ENCODE measurements at places on chromosomes 1 and 21. TPM values are rescaled to one million over a fixed set of nuclear protein-coding genes. Genes with fewer than 3 reads are reported as not detected.

- DNase-seq, result no peak
- H3K36me3 ChIP-seq, result no peaks in the 10 kb centered on the region
- H3K4me1 ChIP-seq, result no peaks in the 10 kb centered on the region
- H3K4me3 ChIP-seq, result no peak overlapping the region
- H3K27me3 ChIP-seq, result no peaks in the 10 kb centered on the region
Measured at GRCh38 chr21:36040389-36040788, 19.9 kb downstream of the SETD4 start.

- no peak overlapping the region for H3K4me3 ChIP-seq
- no peaks in the 10 kb centered on the region for H3K4me1 ChIP-seq
- DNase-seq, result no peak
- no peak overlapping the region for H3K27ac ChIP-seq
- no peaks in the 10 kb centered on the region for H3K36me3 ChIP-seq
Measured at GRCh38 chr1:220189750-220190347, 82.4 kb downstream of the RAB3GAP2 start.

- no peak overlapping the region for H3K4me3 ChIP-seq
- H3K27ac ChIP-seq, result no peak overlapping the region
- no peaks in the 10 kb centered on the region for H3K4me1 ChIP-seq
- no peaks in the 10 kb centered on the region for H3K36me3 ChIP-seq
- H3K27me3 ChIP-seq, result no peaks in the 10 kb centered on the region
Measured at GRCh38 chr21:41715649-41716281, 51.1 kb downstream of the RIPK4 start.

DNA sequence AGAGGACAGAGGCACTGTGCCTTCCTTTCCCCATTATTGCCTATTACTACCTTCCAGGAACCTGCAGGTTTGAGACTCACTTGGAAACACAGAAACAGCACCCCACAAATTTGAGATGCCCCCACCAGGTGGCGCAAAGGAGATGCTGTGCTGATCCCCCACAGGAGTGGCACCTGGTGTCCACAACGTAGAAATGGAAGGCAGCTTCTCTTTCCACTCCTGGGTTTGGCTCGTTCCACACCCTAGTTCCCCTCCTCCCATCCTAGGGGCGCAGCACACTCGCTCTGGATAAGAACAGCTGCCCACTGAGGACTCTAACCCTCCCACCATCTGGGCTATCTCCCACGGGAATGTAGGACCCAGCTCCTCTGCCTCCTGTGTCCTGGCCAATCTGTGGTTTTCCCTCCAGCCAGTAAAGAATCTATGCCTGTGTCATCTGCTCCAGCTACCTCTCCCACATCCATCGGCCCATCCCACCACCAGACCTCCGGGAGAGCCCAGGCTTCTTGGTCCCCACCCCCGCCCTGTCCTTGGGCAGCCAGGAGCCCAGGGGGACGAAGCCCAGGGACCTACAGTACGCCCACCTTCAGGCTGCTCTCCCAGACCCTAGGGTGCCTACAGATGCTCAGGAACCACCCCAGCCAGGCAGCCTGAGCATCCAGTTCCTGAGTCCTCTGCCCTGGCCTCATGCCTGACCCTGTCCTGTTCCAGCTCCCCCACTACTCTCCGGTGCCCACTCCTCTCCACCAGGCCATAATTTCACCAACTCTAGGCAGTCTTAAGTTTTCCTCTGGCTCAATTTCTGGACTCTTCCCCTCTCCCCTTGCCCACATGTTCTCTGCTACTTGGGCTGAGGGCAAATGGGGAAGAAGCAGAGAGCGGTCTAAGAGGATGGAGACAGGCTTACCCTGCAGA lies 549 bp downstream of the THBS3 start:
- no peaks in the 10 kb centered on the region for H3K27me3 ChIP-seq
- H3K4me3 ChIP-seq, result peak overlapping the region; percentile 80
- H3K27ac ChIP-seq, result peak overlapping the region; percentile 45

DNA sequence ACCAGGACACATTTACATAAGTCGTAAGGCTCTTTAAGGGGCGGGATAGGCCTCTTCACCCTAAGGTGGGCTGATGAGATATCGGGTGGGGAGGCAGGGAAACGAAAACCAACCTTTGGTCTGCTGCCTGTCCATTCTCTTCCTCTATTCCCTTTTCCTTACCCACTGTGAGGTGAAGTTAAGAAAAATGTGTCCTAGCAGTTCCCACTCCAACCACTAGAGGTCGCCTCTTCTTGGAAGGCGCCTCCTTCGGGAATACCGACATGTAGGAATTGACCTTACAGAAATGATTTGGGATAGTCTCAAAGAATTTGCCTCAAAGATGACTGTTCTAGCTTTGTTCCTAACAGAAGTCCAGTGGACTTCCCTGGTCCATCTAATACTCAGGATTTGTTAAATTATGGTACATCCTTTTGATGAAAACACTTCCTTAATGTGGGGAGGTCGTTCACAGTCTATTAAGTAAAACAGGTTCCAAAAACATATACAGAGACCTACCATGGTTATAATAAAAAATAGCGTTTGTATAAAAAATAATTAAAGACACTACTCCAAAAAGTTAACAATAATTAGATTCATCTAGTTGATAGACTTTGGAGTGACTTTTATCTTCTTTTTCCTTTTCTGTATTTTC lies 14.1 kb downstream of the AZIN2 start:
- no peaks in the 10 kb centered on the region for H3K4me1 ChIP-seq
- peak; percentile 86 for DNase-seq
- H3K27me3 ChIP-seq, result no peaks in the 10 kb centered on the region
- no peak overlapping the region for H3K4me3 ChIP-seq
- H3K27ac ChIP-seq, result no peak overlapping the region

- no peak overlapping the region for H3K4me3 ChIP-seq
- H3K27ac ChIP-seq, result no peak overlapping the region
- no peaks in the 10 kb centered on the region for H3K4me1 ChIP-seq
- no peaks in the 10 kb centered on the region for H3K27me3 ChIP-seq
Measured at GRCh38 chr1:43000271-43000670, 41.6 kb upstream of the SLC2A1 start.

- no peak for DNase-seq
- H3K27me3 ChIP-seq, result no peaks in the 10 kb centered on the region
- no peak overlapping the region for H3K27ac ChIP-seq
Measured at GRCh38 chr1:204846546-204846945, 24.1 kb upstream of the NFASC start.

The FAM78B gene
- total RNA-seq, result 13.9 TPM

The RIIAD1 gene
- 6.4 TPM for total RNA-seq

The NID1 gene
- total RNA-seq, result 36.1 TPM

The FLG2 gene
- 0.08 TPM for total RNA-seq

The CNR2 gene
- total RNA-seq, result 0.08 TPM

The EPHB2 gene
- 7.7 TPM for total RNA-seq

The IGSF5 gene
- 0.39 TPM for total RNA-seq

All from testis (tissue), 5 donors.